ENCODE measurements at places on chromosomes 5 and 9.

DNA sequence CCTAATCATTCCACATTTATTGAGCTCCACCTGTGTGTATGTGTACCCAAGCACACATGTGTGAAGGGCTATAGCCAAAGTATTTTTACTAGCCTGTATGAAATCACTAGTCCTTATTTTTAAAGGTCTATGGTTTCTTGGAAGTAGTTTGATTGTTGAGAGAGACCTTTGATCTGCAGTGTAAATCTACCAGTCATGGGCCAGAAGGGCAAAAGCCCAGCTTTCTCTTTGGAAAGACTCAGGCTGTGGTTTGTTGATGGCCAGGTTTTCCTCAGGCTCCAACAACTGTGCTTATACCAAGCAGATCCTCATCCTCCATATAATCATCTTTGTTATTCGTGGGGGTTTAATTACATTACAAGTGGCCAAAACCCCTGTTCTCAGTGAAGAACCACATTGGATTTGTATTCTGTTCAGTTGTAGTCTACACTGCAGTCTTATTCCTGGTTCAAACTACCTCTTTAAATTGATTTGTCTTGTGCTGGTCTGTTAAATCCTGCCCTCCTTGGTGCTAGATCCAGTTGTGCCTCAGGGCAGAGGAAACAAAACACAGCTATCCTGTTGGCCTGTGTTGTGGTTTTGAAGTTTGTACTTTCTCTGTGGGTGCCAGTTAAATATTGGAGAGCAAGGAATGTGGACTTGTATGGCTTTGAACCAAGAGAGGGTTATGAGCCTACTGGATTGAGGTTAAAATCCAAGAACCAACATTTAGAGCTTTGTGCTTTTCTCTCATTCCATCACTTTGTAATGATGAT is 13.3 kb downstream of the CDC26 start:
- no peak for DNase-seq

- DNase-seq: no peak
These were observed 88.0 kb downstream of the NLN start for GRCh38 chr5:65809817-65810531.

DNA sequence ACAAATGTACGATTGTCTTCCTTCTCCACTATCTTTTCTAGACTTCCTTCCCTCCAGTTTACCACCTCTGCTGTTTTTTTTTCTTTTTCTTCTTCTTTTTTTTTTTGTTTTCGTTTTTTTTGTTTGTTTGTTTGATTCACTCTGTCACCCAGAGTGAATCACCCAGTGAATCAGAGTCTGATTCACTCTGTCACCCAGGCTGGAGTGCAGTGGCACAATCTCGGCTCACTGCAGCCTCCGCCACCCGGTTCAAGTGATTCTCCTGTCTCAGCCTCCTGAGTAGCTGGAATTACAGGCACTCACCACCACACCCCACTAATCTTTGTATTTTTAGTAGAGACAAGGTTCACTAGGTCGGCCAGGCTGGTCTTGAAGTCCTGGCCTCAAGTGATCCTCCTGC is 375.7 kb downstream of the NTRK2 start:
- no peak for DNase-seq

DNA sequence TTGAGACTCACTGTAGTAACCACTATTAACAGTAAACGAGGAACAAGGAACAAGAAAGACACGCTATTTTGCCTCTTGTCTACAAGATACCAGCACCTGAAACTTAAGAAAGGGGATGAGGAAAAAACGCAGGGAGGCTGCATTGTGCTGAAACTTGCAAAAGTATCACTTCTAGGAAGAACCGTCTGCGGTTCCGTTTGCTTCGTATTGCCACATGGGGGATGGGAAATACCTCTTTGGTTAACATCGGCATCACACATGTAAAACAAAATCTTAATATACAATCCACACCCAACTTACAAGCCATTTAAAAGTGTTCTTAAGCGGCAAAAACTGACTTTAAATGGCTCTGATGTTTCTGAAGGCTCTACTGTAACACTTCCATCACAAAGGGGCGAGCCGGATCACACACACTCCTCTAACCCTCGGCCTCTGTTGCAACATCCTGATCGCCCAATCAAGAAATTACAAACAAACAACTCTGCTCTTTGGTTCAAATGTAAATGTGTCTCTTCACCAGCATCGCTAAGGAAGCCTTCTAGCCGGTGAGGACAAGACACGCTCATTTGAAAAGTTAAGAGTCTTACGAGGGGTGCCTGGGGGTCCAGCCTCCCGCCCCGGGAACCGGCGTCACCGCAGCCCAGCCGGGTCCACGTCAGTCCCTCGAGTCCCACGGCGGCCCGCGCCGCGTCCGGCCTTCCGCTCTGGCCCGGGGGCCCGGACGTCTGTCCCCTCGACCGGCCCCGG is 621 bp downstream of the SEC16A start:
- no peak for DNase-seq

DNA sequence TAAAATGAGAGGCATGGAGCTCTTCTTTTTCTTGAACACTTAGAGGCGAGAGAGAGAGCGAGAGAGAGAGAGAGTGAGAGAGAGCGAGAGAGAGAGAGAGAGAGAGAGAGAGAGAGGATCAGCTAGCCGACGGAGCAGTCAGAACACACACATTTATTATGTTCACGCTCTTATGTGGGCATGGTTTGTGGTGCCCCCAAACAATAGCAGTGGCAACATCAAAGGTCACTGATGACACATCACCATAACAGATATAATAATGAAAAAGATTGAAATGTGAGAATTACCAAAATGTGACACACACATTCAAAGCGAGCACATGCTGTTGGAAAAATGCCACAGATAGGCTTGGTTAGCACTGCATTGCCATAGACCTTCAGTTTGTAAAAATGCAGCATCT is 116.1 kb downstream of the KDM4C start:
- no peak for DNase-seq

GRCh38 chr9:25350011-25350410 is 328.2 kb downstream of the TUSC1 start:
- DNase-seq: no peak

DNA sequence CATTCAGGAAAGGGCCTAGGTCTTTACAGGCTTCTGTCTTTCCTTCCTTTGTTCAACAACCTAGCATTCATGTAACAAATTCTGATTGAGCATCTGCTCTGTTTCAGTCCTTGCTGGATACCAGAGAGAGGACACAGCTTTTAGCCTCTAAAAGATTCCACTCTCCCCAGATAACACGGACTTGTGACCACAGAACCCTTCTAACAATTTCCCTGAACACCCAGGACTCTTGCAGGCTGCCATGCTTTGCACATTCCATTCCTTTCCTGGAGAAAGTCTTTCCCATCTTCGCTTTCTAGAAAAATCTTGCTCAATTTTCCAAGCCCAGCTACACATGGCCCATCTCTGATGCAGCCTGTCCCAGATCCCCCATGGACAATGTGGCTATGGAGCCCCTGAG is 310.9 kb downstream of the ACTL7B start:
- DNase-seq: no peak

DNA sequence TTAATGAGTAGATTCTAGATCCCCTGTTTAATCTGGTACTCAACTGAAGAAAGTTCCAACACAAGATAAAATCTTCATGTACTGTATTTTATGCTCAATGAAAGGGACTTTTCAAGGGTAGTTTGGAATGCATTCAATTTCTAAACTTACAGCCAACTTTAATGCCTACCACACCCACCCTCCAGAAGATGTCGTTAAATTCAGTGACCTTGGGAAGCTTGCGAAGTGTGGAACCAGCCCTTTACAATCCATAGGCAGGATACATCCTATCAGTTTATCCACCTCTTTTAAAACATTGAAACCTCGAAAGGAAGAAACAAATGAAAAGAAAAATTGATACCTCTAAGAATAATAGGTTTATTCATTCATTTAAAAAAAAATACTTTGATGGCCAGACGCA is 20.2 kb downstream of the TRPM6 start:
- DNase-seq: no peak

DNA sequence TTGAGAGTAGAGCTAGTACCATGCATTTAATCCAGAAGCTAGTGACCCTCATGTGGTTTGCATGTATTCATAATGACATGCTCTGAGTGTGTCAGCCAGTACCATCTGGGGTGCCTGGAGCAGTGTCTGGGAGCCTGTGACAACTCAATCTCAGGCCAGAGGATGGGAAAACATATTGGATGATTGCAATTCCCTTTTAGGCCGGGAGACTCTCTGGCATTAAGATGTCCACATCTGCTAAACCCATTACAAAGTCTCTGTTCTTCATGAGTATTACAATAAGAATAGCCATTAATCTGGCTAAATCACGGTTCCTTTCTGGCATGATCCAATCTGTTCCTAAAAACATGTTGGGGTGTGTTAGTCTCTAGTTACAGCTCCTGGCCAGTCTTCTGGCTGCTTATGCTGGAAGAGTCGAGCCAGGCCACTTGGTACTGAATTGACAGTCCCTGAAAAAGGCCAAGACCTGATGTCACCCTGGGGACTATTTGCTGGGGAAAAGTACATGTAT is 475.7 kb downstream of the ENC1 start:
- no peak for DNase-seq

DNA sequence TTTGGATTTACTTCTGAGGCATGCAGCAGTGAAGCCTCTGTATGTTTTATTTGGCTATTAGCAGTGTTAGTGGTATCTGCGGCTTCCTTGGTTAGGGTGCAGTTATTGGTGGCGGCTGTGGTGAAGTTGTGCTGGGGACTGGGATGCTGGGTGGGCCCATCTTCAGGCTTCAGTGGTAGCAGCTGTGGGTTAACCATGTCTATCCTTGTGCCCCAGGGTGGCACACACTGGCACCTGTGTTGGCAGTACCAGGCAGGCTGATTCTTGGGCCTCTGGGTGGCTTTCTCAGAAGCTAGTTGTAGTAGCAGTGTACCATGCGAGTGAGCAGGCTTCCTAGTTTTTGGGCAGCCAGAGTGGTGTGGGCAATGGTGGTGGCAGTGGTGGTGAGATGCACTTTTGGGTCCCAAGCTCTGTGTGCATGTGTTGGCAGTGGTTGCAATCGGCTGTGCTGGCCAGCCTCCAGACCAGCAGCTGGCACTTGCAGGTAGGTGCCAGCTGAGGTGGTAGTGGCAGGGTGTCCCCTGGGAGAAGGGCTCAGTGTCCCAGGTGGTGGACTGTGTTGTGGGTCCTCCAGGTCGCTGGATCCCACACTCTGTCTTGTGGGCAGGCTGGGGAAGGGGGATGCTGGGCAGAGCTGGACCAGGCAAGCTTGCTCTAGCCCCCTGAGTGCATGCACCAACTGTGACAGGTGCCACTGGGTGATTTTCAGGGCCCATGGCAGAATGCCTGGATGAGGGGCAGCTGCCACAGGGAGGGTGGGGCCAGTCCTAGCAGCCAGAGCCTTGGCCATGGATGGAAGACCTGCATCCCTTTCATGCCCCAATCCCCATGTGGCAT is 13.6 kb downstream of the AHRR start:
- DNase-seq: no peak

DNA sequence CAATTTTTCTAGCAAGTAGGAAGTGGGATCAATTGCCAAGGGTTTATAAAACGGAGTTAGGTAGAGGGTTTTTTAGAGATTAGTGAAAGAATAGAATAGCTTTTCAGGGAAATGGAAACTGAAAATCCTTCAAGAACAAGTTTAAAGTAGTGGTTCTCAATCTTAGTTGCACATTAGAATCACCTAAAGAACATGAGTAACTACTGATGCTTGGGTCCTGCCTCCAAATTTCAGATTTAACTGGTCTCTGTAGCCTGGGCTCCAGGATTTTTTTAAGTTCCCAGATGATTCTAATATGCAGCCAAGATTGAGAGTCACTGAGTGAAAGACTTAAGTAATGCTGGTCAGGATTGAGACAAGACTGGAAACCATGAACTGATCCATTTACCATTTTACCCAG is 20.5 kb downstream of the ELOVL7 start:
- DNase-seq: no peak

- DNase-seq: no peak
These were observed 74.2 kb downstream of the MSX2 start for GRCh38 chr5:174798551-174798951.

DNA sequence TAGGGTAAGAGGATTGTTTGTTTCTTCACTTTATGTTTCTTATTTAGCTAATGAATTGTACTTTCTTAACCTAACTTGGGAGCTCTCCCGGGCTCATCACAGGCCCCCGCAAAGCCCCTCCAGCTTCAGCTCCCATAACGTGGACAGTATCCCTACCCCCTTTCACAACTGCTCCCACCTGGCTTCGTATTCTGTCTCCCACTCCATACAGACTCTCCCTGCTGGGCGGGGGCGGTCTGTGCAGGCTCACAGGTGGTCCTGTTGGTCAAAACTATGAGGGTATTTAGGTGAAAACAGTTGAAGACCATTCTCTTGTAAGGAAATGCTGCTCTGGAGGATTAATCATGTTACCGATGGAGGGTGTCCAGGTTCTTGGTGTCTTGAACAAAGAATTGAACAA is 805.3 kb downstream of the SEMA5A start:
- no peak for DNase-seq

DNA sequence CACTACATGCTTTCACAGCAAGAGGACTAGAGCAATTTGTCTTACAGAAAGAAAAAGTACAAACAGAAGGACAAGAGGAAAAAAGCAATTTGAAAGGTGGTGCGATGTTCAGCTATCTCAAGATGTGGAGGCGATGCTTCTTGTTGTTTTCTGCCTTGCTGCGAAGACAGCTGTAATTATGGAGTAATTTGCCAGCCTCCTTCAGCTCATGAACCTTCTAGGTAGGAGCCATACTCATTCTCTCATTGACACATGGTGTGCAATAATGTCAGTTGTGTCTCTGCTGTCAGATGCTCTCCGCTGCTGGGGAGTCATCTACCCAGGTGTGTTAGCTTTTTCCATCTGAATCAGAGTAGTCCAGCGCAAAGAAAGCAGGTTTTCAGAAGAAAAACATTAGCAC is 424.5 kb downstream of the NR2F1-AS1 start:
- DNase-seq: no peak

DNA sequence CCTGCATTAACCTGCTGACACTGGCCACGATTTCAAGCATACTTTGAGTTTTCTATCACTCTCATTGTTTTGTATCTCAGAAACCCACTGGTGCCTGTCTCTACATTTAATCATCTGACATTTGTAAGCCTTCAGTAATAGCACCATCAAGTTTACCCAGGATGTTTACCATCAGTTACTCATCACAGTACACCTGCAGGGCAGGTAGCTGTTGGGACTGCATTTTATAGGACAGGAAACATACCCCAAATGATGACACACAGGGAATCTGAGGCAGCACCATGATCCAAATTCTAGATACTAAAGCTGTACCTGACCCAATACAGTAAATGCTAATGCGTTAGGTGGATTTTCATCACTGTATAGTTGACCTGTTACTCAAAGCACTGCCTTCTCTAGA is 114.2 kb downstream of the FEM1C start:
- no peak for DNase-seq

DNA sequence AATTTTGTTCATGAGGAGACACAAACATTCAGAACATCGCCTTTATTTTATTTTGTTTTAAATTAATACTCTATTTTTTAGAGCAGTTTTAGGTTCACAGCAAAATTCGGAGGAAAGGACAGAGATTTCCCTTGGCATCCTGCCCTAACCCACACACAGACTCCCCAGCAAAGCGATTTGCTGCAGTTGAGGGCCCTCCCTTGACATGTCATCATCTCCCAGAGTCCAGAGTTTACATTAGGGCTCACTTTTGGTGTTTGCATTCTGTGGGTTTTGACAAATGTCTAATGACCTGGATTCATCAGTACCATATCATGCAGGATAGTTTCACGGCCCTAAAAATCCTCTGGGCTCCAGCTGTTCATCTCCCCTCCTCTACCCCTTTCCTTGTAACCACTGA is 33.6 kb upstream of the COL5A1 start:
- DNase-seq: no peak

GRCh38 chr5:144276034-144276822 is 105.6 kb downstream of the KCTD16 start:
- no peak for DNase-seq

GRCh38 chr5:122151640-122152039 is 22.3 kb downstream of the ZNF474 start:
- DNase-seq: no peak

- DNase-seq: no peak
These were observed 7.1 kb downstream of the GLIS3 start for GRCh38 chr9:4292781-4293180.

Data from cortex of kidney (tissue), 1 donor.